A549 treated with dexamethasone at 1 μM for 4 hours (cell line): ENCODE measurements at places on chromosomes 5 and 9. TPM values are rescaled to one million over a fixed set of nuclear protein-coding genes. Genes with fewer than 3 reads are reported as not detected.

Gene FOXD1
- total RNA-seq: 14.5 to 16.5 TPM (median 15.8 TPM) in 5 replicates

Gene TAF11L10
- not detected in 5 replicates for total RNA-seq

Gene APBA1
- total RNA-seq: 0.13 to 0.68 TPM (median 0.15 TPM) in 5 replicates

Gene KIF20A
- total RNA-seq: 38.7 to 44.6 TPM (median 41.8 TPM) in 5 replicates

Gene PRR7
- 13.0 to 28.8 TPM (median 25.0 TPM) in 5 replicates for total RNA-seq

Gene C5orf52
- not detected in 5 replicates for total RNA-seq

Gene IFNE
- 0.49 to 0.83 TPM (median 0.73 TPM) in 5 replicates for total RNA-seq
